ENCODE measurements at places on chromosomes 12 and 14.

GRCh38 chr12:100154474-100155247, 12.0 kb upstream of the BLTP3B start:
- DNase-seq = peak; percentile 53

DNA sequence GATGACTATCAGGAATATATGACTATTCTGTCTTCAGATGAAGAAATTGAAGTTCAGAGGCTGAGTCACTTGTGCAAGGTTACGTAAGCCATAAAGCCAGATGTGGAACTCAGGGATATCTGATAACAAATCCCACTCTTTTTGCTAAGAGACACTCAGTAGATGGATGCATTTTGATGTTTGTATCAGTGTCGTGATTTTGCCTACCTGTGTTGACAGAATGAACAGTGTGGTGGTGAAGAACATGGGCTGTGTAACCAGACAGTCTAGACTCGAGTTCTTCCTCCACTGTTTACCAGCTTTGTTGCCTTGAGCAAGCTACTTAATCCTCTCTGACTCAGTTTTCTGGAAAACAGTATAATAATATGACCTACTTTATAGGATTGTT, 93.9 kb downstream of the DAAM1 start:
- DNase-seq = no peak

DNA sequence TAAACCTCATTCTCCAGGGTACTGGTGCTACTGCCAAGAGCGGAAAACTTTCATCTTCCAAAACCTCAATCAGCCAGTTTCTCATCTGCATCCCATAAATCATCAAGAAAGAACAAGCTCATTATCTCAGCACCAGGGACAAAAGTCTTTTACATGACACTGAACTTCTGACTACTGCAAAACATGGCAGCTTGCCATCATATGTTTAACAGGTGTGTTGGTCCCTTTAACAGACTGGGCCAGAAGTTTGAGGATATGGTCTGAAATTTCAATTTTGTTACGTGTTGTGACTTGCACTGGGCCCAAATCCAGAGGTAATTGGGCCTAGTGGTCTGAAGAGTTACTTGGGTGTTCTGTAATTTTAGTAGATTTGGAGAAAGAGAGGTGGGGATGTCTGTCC, 305.4 kb upstream of the SEL1L start:
- no peak for DNase-seq

DNA sequence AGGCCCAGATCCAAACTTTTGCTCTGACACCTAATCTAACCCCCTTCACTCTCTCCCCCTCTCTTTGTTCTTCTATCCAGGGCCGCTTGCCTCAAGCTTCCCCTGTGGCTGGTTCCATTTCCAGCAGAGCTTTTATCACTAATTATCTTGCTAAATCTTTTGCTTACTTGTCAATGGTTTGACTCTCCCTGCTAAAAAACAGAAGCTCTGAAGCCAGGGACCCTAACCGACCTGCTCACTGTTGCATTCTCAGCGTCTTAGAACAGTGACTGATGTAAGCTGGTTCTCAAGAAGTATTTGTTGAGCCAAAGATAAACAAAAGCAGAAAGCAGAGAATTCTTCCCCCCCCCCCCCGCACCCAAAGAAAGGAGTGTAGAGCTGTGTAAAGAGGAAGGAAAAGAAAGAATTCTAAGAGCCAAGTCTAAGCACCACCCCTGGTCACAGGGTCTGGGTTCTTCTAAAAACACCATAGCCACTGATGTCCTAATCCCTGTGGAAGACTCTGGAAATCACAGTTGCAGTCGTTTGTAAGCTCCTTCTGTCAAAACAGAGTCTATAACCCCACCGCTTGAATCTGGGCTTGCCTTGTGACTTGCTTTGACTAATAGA, 385.8 kb downstream of the MED13L start:
- DNase-seq = no peak

- no peak for DNase-seq
These were observed 807.3 kb upstream of the TMEM132C start for GRCh38 chr12:127459687-127460086.

DNA sequence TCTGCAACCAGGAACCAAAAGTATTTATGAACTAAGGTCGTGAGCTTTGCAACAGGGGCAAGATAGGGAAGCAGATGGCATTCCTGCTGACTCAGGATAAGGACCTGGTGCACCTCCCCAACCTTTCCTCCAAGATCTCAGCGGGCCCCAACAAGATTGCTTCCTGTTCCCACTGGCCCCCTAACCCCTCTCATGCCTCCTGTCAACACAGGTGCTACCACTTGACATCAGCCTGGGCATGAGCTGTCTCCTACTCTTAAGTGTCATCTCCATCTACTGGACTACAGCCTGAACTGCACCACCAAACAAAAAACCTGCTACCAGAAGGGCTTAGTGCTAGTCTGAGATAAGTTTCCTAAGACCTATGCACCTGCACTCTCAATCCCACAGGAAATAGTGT, 32.7 kb downstream of the MED6 start:
- no peak for DNase-seq

DNA sequence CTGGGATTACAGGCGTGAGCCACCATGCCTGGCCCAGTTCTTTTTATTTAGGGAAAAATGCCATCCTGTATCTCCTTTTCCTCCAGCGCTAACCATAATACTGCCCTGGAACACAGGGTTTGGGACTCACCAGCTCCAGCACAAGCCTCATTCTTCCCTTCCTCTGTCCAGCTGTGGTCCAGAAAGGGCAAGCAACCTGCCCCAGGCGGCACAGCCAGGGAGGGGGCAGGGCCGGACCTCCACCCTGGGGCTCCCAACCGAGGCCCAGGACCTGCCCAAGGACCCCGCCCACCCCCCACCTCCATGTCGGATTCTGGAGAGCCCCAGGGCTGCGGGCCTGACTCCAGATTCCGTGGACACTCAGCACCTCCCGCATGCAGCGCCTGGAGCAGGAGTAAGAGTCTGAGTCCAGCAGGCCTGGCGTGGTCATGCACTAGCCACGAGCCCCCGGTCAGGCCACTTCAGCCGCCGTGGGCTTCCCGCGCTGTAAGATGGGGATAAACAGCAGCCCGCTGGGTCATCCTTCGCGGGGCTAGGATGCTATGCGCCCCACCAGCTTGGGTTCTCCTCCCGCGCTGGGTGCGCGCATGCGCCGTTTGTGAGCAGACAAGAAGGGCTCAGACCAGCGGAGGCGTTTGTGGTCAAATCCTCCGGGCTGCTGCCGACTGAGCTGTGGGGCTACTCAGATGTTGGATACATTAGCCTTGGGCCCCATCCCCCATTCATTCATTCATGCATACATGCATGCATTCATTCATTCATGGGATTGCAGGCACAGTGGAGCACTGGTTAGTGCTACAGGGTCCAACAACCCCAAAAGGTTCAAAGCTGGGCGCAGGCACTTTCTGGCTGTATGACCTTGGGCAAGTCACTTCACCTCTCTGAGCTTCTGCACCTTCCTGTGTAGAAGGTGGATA, 16.3 kb downstream of the TMEM119 start:
- DNase-seq = no peak

DNA sequence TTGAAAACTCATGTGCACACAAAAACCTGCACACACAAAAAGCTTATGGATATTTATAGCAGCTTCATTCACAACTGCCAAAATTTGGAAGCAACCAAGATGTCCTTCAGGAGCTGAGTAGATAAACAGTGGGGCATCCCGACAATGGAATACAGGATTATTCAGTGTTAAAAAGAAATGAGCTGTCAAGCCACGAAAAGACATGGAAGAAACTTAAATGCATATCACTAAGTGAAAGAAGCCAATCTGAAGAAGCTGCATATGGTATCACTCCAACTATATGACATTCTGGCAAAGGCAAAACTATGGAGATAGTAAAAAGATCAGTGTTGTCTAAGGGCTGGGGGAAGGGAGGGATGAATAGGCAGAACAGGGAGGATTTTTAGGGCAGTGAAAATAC, 5.2 kb upstream of the TPCN1 start:
- no peak for DNase-seq

DNA sequence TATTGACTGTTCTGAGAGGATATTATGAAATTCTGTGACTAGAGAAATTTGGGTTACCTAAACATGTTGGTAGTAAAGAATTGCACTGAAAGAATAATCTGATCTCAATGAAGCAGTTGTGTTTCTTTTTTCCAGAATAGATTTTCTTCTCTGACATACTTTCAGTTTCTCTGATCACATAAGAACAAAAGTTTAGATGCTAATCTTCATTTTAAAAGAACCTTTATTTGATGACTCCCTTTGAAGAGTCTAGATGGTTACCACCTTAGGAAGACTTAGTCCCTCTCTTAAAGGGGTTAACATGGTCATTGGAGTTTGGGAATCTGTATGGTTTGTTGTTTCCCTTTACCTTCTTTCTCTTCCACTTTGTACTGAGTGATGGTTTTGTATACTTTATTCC, 58.6 kb downstream of the MON2 start:
- no peak for DNase-seq

GRCh38 chr12:124800506-124800905, 63.2 kb downstream of the SCARB1 start:
- no peak for DNase-seq

DNA sequence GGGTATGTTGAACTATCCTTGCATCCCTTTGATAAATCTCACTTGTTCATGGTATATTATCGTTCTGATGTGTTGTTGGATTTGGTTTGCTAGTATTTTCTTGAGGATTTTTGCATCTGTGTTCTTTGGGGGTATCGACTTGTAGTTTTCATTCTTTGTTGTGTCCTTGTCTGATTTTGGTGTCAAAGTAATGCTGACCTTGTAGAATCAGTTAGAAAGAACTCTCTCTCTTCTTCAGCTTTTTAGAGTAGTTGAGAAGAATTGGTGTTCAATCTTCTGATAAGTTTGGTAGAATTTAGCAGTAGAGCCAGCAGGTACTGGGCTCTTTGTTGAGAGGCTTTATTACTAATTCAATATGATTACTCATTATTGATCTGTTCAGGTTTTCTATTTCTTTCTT, 707.2 kb upstream of the LRFN5 start:
- no peak for DNase-seq

GRCh38 chr14:21070610-21071224, 613 bp downstream of the ARHGEF40 start:
- no peak for DNase-seq

- no peak for DNase-seq
These were observed at the start of gene CCDC63 for GRCh38 chr12:110846615-110847566. TSS of gene CCDC63 (plus strand) at chr12:110846987. CDS start at chr12:110852955, 5,968 bp downstream.

DNA sequence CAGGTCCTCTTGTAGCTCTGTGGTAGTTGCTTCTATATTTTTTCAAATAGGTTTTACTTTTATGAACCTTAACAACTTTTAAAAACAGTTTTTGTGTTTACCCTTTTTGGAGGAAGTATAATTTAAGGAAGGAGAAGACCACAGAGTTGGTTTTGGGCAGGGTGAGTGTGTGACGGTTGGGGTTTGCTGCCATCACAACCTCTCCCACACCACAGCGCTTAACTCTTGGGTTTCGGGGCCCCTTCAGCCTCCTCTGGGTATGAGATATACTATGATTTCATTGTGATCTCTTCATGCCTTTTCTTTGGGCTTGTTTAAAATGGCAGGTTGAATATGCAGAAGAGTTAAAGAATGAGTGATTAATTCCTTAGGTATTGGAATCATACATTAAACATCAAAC, 228.7 kb upstream of the CRY1 start:
- no peak for DNase-seq

- DNase-seq = no peak
These were observed 48.7 kb downstream of the NEUROD4 start for GRCh38 chr12:55068416-55069010.

DNA sequence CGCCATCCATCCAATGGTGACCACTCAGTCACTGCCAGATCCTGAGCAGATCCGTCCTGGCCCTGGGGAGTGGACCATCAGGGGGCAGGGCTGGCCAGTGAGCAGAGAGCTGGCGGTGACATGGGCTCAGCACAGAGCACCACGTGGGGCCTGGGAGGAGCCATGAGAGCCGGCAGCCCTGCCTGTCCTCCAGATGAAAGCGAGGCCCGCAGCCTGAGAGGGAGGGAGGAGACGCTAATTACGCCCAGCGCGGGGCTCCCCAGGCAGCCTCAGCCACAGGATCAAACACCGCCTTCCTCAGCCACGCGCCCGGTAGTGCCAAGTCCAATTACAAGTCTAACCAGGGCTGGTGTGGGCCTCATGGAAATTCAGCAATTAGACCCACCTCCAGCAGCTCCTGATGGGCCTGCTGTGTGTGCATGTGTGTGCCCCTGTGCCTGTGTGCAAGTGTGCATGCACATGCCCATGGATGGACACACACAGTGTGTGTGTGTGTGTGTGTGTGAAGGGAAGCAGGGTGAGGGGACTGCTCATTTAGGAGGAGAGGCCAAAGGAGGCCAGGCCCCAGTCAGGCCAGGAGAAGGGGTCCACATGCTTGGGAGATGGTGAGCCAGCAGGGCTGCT, 68.0 kb downstream of the KIF26A start:
- DNase-seq = no peak

DNA sequence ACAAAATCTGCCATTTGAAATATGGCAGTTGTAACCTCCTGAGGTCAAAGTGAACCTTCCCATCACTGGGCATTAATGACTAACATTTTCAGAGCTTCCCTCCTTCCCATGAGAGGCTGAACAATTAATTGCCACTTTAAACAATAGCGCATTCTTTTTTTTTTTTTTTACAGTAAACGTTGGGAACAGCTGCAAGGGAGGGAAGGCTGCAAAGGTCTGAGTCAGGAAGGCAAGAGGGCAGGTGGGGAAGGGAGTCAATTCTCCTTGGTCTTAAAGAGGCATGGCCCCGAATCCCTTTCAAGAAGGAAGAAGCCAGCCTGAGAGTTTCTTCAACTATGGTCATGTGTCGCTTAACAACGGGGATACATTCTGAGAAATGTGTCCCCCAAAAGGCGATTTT, 41.0 kb upstream of the PLEKHG3 start:
- no peak for DNase-seq

- no peak for DNase-seq
These were observed 188.4 kb downstream of the MSRB3 start for GRCh38 chr12:65466911-65467310.

DNA sequence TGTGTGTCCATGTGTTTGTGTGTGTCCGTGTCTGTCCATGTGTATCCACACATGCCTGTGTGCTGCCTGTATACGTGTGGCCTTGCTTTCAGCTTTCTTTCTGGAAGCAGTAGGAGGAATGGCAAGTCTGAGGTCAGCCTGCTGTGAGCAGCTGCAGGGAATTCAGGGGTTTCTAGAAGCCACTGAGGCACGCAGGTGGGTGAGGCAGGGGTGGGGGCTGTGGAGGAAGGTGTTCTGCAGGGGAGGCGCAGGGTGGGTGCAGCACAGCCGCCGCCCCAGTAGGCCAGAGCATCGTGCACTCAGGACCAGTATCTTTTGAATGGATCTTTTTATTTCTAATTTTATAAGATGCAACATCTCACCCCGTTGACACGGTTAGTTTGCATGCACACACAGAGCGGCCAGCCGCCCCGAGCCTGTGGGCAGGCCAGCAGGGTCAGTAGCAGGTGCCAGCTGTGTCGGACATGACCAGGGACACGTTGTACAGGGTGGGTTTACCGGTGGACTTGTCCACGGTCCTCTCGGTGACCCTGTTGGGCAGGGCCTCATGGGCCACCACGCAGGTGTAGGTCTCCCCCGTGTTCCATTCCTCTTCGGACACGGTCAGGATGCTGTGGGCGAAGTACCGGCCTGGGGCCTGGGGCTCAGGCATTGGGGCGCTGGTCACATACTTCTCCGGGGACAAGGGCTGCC, 327.7 kb downstream of the TMEM121 start:
- DNase-seq = no peak

GRCh38 chr14:73843296-73843695, 8.3 kb upstream of the PTGR2 start:
- no peak for DNase-seq

Measured in activated CD4-positive, CD25-positive, alpha-beta regulatory T cell treated with anti-CD3 and anti-CD28 coated beads, Interleukin-2, amount 50 U/mL, for 16 hours (primary cell).